ENCODE measurements at places on chromosomes 5 and 9.

- DNase-seq = no peak
Measured at GRCh38 chr9:130395810-130396435, 48.8 kb upstream of the ASS1 start.

DNA sequence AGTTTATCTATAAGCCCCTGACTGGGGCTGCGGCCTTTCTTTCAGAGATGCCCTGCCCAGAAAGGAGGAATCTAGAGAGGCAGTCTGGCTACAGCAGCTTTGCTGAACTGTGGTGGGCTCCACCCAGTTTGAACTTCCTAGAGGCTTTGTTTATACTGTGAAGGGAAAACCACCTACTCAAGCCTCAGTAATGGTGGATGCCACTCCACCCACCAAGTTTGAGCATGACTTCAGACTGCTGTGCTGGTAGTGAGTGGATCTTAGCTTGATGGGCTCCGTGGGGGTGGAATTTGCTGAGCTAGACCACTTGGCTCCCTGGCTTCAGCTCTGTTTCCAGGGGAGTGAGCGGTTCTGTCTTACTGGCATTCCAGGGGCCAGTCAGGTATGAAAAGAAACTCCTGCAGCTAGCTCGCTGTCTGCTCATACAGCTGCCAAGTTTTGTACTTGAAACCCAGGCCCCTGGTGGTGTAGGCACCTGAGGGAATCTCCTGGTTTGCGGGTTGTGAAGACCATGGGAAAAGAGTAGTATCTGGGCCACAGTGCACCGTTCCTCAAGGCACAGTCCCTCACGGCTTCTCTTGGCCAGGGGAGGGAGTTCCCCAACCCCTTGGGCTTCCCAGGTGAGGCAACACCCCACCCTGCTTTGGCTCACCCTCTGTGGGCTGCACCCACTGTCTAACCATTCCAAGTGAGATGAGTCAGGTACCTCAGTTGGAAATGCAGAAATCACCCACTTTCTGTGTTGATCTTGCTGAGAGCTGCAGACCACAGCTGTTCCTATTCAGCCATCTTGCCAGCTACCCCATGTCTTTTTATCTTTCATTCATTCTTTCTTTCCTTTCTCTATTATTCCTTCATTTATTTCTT is 211.8 kb upstream of the C9orf72 start:
- DNase-seq = no peak

DNA sequence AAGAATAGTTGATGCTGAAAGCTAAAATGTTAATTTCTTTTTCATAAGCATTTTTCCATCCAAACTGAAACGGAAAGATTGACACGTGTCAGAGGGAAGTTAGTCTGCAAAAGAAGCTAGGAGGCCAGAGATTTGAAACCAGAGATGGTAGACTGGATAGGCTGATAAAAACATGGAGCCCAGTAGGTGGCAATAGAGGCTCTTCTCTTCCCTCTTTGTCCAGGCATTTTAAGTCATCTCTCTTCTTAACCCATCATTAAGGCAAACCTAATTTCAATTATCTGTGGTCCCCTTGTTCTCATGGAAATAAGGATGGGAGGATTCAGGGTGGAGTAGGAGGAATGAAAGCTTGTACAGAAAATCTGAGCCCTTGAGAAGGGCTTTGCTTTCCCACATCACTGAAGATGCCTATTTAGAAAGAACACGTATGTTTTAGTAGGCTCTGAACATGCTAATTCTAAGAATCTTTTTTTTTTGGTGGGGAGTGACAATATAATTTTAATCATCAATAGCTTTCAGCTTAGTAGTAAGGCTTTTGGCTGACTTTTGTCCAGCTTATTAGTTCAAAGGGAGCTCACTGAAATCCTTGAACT is 66.6 kb downstream of the ZNF474 start:
- no peak for DNase-seq

GRCh38 chr9:113359385-113359784 is 10.0 kb downstream of the BSPRY start:
- DNase-seq = no peak

- no peak for DNase-seq
Measured at GRCh38 chr5:139849942-139850341, 54.3 kb downstream of the PSD2 start.

GRCh38 chr5:136430081-136430480 is 64.7 kb upstream of the TRPC7 start:
- no peak for DNase-seq

DNA sequence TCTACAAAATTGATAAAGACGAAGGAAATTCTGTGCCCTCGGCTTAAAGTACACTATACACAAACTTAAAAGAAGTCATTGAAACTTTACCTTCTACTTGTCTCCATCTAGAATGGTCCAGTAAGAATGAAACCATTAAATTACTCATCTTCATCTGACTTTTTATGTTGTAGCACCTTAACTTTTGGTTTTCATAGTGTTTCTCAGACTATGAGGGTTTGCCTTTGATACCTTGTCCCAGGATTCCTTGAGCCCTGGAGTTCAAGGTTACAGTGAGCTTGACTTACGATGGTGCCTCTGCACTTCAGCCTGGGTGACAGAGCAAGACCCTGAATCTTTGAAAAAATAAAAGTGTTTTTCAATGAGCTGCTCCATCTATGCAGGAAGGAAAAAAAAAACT is 132.2 kb downstream of the CDC42SE2 start:
- no peak for DNase-seq

GRCh38 chr5:123156577-123157296 is 67.7 kb downstream of the PRDM6 start:
- DNase-seq = no peak

DNA sequence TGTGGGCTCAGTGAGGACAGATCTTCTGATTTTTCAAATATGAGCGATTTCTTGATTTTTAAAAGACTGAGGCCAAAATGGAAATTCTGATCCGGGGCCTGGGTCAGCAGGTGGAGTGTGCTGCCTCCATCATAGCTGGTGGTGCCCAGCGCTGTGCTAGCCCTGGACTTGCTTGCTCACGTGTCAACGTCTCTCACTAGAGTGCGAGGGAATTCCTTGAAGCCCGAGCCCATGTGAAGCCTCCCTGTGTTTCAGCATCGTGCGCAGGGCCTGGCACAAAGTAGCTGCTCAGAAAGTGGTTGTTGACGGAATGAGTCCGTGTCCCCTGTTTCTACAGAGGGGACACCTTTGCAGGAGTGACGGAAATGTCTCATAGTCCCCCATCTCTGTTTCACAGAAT is 50.5 kb downstream of the RGS3 start:
- no peak for DNase-seq

- no peak for DNase-seq
Measured at GRCh38 chr9:86589273-86589672, 235.1 kb upstream of the TUT7 start.

DNA sequence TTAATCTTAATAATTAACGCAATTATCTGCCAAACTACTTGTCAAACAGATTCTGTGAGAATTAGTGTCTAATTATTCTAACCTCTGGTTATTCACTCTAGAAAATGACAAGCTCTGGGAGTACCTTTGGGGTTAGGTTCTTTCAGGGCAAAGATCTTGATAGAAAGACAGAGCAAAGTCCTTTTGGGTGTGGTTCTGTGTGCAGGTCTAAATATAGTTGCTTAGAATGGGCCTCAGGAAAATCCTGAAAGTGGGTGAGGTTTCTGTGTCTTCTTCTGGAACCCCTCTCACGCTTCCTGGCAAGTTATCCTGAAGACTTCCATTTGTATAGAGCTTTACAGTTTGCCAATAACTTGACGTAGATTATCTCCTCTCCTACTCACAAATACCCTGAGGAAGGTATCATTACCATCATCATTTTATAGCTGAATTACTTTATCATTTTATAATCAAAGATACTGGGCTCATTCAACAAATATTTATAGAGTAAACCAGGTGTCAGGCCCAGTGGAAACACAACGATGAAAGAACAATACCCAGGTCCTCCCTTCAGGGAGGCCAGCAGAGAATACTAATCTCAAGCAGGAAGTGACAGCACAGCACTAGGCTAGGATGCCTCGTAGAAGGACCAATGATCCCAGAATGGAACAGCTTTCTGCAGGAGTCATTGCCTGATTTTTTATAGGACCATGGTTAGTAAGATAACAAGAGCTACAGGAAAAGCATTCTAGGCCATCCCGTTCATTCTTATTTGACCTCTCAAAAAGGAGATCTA is 27.6 kb upstream of the LHFPL2 start:
- DNase-seq = no peak

GRCh38 chr9:93174976-93175375 is 9.0 kb upstream of the WNK2 start:
- no peak for DNase-seq

DNA sequence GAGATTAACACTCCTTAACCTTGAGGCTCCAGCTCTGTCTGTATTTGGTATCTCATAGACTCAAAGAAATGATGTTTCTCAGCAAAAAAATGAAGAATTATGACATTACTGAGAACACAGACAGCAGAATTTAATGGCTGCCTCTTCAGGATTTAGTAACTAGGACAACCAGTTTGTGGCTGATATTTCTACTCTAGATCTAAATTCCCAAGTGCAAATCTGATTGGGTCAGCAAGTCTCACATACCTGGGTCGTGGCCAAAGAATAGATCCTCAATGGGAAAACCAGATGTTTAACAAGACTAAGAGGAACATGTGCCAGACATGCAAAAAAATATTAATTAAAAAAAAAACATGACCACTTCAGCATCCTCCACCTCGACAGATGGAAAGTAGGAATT is 608.9 kb downstream of the DTWD2 start:
- DNase-seq = no peak

GRCh38 chr5:151741678-151742423 is 16.6 kb downstream of the ATOX1 start:
- DNase-seq = no peak

- no peak for DNase-seq
Measured at GRCh38 chr5:10747678-10748622, 13.1 kb downstream of the DAP start.

DNA sequence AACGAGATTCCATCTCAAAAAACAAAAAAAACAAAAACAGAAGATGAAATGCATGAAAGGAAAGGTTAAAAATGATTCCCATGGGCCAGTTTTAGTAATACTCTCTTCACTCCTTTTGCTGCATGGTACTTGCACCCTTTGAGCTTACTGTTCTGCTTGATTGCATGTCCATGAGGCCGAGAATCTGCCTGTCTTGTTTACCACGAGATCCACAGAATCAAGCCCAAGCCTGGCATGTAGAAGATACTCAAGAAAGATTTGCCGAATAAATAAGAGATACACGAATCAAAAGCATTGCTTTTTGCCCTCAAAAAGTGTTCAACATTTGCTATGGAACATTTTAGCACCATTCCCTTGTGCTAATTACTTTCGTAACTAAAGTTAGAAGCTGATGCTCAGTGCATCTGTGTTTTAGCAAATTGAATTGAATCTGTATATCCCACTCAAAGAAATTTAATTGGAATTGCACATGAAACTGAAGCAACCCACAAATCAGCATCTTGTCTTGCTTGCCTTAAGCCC is 1.1 kb downstream of the FAXDC2 start:
- no peak for DNase-seq

- DNase-seq = no peak
Measured at GRCh38 chr5:163459462-163459818, 462 bp downstream of the NUDCD2 start.

DNA sequence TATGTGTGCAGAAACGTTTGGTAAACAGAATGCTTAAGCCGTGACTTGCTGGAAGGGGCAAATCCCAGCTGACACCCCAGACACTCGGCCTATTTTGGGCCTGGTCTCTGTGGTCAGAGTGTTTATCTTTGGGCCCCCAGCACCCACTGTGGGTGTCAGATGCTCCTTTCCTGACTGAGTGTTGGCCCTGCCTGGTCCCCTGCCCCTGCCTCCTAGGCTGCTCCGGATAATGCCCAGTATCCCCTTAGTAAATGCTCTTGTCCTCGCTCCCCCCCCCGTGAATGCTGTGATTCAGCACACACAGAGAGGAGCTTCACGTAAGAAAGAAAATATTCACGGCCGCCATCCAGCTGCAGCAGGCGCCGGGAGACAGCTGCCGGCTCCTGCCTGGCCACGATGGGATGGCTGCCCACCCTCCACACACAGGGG is 11.3 kb upstream of the ANGPTL2 start:
- DNase-seq = no peak

GRCh38 chr9:37839496-37840461 is 39.2 kb downstream of the DCAF10 start:
- no peak for DNase-seq

DNA sequence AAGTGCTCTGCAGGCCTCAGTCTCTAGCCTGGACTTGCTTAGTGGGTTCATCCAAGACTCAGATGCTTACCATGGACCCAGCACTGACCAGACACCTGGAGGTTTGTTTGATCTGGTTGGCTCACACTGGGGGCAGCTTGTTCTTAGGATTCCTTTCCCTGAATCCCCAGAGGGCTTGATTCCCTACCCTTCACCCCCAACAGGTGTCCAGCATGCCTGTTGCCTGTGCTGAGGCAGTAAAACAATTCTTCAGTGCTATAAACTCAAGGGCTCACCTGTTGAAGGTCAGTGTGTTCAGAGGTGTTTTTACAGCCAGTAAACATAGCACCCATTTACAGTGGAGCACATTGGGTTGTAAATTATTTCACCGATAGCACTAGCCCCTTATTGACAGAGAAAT is 123.8 kb upstream of the KLF4 start:
- no peak for DNase-seq

DNA sequence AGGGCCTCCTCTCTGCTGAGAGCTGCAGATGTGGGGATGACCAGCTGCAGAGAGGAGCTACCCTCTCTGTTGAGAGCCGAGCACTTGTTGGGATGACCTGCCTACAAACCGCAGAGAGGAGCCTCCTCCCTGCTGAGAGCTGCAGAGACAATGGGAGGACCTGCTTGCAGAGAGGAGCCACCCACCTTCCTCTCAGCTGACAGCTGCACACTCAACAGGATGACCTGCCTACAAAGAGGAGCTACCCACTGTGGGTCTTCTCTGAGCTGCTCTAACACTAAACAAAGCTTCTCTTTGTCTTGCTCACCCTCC is 19.6 kb downstream of the TMEM38B start:
- no peak for DNase-seq

GRCh38 chr9:127370672-127371648 is 26.0 kb upstream of the SLC2A8 start:
- DNase-seq = no peak

DNA sequence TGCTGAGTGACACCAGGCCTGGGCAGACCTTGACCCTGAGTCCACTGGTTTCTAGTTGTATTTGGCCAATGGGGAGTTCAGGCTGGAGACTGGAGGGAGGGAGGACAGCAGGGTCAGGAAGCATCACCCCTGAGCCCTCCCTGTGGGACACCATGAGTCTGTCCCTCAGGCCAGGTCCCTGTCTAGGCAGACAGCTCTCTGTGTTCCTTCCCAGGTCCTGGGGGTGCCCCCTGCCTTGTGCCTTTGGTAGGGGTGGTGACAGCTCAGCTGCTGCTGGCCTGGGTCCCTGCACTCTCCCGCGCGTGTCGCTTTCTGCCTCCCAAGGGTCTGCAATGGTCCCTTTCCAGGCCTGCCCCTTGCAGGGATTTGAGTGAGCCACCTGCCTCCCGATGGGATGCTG is 125.5 kb downstream of the OLFM1 start:
- DNase-seq = no peak

- no peak for DNase-seq
Measured at GRCh38 chr9:78072586-78073199, 41.1 kb upstream of the GNAQ start.

DNA sequence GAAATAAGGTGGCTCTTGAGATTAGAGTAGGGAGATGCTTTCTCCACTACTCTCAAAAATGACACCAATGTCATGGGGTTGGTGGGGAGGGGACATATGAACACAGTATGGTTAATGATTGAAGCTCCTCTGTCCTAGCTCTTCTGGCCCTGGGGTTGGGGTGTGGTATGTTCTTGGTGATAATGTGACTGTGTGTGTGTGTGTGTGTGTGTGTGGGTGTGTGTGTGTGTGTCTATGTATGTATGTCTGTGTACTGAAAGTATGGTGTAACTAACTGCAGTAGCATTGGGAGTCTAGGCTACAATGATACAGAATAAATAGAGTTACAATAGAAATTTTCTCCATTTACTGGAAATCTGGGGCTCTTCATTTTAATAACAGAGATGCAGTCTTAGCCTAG is 121.0 kb upstream of the CD180 start:
- DNase-seq = no peak

Measured in activated gamma-delta T cell (primary cell).